ENCODE measurements at places on chromosomes 12 and 14.

- DNase-seq, result no peak
Measured at GRCh38 chr12:32120419-32120818, 13.8 kb downstream of the BICD1 start.

DNA sequence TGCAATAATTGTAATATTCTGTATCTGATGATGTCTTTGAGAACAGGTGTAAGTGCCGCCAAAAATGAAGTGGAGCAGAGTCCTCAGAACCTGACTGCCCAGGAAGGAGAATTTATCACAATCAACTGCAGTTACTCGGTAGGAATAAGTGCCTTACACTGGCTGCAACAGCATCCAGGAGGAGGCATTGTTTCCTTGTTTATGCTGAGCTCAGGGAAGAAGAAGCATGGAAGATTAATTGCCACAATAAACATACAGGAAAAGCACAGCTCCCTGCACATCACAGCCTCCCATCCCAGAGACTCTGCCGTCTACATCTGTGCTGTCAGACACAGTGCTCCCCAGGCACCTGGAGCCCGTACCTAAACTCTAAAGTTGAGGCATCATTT is 268.7 kb downstream of the DAD1 start:
- no peak for DNase-seq

DNA sequence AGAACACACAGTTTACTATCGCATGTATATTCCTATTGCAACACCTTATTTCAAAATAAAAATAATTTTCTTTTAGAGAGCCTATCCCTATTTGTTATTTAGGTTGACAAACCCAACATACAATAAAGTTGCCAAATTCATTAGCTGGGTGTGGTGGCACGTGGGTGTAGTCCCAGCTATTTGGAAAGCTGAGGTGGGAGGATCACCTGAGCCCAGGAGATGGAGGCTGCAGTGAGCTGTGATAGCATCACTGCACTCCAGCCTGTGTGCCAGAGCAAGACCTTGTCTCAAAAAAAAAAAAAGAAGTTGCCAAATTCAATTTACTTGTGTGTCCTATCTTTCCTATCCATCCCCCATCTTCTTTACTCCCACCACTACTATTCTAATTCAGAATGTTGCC is 23.9 kb downstream of the DENND5B start:
- no peak for DNase-seq

- DNase-seq, result no peak
Measured at GRCh38 chr12:33253178-33253577, 186.4 kb downstream of the SYT10 start.

DNA sequence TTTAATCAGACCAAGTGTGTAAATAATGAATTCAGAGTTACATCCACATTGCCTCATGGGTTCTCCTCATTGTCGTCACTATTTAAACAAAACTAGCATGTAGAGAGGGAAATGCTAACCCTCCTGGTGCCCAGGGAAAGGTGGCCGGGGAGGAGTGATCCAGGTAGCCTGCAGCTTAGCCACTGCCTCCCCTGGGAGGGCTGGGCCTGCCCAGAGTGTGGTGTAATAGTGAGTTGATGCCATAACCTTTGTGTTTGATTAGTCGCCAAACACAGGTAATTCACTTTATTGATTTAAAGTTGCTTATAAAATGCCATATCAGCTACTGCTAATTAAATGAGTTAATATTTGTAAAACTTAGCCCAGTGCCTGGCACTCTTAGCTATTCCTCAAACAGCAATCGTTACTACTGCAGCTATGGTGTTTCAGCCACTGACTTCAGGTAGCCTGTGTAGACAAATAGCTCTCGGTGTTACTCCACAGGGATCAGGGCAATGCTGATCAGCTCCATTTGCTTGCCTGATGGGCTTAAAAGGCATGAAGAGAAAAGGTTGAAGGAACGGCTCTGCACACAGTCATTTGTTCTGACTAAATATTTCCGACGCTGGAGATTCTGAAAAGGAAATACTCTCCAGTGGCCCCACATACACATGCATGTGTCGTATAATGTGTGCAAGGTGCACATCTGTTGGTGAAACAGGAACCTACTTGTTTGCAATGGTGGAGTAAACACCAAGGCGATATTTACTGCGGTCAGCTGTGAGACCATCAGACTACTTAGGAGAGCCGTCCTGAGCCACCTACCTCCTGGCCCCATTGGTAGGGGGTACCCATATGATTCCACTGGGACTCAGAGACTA is 45.7 kb upstream of the PRMT8 start:
- DNase-seq, result peak; percentile 82

DNA sequence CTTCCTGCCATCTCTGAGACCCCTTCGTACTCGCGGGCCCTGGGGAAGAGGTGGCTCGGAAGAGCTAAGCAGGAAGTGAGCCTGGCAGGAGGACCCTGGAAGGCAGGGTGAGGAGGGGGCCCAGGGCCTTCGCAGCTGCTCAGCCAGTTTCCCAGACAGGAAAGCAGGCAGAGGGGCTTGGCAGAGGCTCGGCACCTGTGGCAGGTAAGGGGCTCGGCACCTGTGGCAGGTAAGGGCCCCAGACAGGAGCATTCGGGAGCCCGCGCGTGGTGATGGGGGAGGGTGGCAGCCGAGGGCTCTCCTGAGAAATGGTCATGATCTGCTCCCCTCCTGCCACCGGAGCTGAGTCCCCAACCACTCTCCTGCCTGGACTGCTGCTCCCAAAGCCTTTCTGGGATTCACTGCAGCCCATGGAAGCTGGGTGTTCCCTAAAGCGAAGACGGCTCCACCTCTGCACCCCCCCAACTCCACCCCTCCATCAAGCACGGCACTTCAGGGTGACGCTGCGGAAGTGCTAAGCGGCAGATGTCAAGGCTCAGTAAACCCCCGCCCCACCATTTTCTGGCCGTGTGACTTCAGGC is 63.2 kb downstream of the PRIMA1 start:
- DNase-seq, result no peak

DNA sequence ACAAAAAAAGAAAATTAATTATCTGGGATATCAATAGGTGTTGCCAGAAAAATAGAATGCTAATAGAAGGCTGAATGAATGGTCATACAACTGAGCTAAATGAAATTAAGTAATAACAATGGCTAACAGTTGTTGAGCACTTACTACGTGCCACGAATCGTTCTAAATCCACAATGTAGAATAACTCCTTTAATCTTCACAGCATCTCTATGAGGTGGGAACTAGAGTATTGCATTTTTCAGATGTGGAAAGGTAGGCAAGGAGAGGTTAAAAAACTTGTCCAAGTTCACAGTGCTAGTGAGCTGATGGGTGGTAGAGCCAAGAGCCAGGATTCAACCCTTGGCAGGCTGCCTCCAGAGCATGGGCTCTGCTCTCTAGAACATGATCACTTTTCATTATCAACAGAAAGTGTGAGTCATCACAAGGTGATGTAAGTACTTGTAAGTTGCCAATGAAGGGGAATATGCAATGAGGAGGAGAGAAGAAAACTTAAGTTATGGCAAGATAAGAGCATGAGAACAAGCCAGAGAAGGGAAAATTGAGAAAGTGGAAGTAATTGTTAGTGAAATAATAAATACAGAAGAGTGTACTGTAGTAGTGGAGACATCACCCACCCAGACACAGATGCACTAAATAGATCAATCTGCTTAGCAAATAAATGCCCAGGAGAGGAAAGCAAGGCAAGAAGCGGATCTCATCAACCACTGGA is 122.1 kb downstream of the PRKD1 start:
- peak; percentile 81 for DNase-seq

DNA sequence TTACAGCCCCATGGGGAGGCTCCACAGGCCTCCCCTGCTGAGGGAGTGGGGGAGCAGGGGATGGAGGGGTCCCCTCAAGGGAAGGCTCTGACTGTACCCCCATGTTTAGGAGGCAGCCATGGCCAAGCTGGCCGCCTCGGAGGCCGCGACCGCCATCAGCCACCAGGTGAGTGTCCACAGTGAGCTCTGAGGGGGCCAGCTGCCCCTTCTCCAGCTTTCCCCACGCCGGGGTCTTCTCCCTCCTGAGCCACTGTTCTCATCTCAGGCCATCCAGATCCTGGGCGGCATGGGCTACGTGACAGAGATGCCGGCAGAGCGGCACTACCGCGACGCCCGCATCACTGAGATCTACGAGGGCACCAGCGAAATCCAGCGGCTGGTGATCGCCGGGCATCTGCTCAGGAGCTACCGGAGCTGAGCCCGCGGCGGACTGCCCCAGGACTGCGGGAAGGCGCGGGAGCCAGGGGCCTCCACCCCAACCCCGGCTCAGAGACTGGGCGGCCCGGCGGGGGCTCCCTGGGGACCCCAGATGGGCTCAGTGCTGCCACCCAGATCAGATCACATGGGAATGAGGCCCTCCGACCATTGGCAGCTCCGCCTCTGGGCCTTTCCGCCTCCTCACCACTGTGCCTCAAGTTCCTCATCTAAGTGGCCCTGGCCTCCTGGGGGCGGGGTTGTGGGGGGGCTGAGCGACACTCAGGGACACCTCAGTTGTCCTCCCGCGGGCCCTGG is 13.6 kb downstream of the ACADS start:
- no peak for DNase-seq
